Stromal cell of bone marrow (primary cell): ENCODE measurements at places on chromosomes 1 and 21.

- no peak for DNase-seq
Observed at GRCh38 chr1:203450479-203451149, 25.0 kb upstream of the PRELP start.

GRCh38 chr1:183841950-183842794 lies 37.3 kb downstream of the RGL1 start:
- DNase-seq = peak; percentile 87

DNA sequence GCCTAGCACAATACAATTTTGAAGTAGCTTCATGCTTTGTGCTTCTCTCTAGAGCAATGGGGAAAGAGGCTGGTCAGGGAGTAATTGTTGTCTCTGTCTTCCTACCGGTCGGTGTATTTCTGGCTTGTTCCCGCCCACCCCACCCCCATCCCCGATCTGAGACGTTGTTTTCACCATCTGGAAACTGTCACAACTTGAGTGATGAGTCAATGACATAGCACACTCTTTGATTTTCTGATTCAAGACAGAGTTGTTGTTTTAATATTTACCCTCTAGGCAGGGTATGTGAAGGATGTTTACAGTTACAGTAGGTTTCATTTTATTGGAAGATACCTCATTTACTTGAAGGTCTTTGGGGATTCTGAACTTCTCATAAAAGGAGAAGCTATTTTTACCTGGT lies 7.0 kb downstream of the IL12RB2 start:
- DNase-seq = no peak

DNA sequence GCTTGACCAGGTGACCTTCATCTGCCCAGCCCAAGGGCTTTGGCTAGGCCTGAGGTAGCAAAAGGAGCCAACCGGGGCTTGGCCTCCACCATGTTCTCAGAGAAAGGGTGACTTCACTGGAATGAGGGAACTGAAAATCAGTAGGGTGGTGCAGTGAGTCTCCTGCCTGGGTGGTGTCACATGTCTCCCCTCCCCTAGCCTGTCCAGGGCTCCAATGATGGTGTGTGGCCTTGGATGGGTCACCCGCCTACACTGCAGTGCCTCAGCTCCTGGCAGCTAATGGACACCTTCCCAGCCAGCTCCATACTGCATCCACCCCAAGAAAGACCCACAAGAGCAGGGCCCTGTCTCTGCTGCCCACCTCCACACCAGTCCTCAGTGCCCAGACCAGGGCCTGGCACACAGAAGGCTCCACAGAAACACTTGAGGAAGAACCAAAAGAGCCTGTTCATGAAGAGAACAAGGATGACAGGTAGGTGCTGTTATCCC lies 678.7 kb downstream of the MATN1 start:
- no peak for DNase-seq

DNA sequence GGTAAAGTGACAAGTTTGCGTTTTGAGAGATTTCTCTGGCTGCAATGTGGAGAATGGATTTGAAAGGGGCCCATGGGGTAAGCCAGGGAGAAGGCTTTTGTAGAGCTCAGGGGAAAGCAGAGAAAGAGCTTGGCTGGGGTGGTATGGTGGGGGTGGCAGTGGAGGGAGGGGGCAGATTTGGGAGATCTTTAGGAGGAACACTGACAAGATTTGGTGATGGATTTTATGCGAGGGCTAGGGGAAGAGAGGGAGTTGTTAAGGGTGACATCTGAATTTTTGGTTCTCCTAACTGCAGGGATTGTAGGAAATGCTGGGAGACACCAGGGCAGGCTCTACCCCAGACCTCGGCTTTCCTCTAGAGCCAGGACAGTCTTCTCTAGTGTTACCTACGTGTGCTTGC lies 108.7 kb upstream of the ZNF678 start:
- no peak for DNase-seq

GRCh38 chr1:154833841-154834240 lies 36.2 kb downstream of the KCNN3 start:
- no peak for DNase-seq

GRCh38 chr1:40751802-40752201 lies 31.8 kb upstream of the KCNQ4 start:
- DNase-seq = no peak

GRCh38 chr1:209458921-209459320 lies 124.6 kb upstream of the CAMK1G start:
- DNase-seq = no peak

DNA sequence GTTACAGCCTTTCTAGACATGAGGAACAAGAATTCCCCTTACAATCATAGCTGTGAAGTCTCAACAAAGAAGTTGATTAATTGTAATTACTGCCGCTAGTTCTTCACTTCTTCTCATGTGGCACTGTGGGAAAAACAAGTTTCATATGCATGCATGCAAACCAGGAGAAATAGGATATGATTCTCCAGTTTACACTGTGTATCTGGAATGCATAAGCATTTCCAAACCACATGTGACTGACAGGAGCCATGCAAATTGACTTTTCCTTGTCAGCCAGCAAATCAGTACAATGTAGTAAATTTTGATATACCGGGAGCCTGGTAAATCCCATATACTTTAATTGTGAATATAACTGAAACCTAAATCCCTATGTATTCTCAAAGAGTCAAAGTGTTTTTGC lies 279.3 kb downstream of the PAPPA2 start:
- no peak for DNase-seq

DNA sequence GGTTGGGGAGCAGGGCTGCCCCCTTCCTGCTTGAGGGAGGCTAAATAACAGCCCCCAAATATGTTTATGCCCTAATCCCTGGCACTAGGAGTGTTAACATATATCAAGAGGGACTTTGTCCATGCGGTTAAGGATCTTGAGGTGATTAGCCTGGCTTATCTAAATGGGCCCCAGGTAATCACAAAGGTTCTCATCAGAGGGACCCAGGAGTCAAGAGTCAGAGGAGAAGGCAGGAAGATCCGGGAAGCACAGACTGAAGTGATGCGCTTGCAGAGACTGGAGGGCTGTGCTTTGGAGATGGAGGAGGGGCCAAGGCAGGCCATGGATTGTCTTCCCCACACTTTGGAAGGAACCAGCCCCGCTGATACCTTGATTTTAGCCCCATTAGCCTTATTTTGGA lies 86.4 kb downstream of the IER5 start:
- no peak for DNase-seq

GRCh38 chr1:10728595-10729410 lies 67.6 kb downstream of the CASZ1 start:
- no peak for DNase-seq

GRCh38 chr1:34639701-34640100 lies 115.1 kb upstream of the GJB5 start:
- no peak for DNase-seq
